ENCODE measurements at places on chromosomes 12 and 14. TPM values are rescaled to one million over a fixed set of nuclear protein-coding genes. Genes with fewer than 3 reads are reported as not detected.

Gene TTC9
- total RNA-seq, result 11.8 TPM

Gene KLRK1
- total RNA-seq, result 135 TPM

Gene OS9
- 123 TPM for total RNA-seq

Gene TRIAP1
- 26.8 TPM for total RNA-seq

Gene TAS2R50
- 0.89 TPM for total RNA-seq

Gene CLEC7A
- not detected for total RNA-seq

Gene KCNH3
- total RNA-seq, result 1.1 TPM

Gene KRT86
- total RNA-seq, result 0.18 TPM

GRCh38 chr12:48878548-48878947 is 12.9 kb upstream of the RND1 start:
- no peak for DNase-seq
- H3K4me3 ChIP-seq, result no peak overlapping the region
- H3K4me1 ChIP-seq, result peaks cover 5% of the 10 kb centered on the region
- H3K27me3 ChIP-seq, result peaks cover 33% of the 10 kb centered on the region
- no peaks in the 10 kb centered on the region for H3K36me3 ChIP-seq

DNA sequence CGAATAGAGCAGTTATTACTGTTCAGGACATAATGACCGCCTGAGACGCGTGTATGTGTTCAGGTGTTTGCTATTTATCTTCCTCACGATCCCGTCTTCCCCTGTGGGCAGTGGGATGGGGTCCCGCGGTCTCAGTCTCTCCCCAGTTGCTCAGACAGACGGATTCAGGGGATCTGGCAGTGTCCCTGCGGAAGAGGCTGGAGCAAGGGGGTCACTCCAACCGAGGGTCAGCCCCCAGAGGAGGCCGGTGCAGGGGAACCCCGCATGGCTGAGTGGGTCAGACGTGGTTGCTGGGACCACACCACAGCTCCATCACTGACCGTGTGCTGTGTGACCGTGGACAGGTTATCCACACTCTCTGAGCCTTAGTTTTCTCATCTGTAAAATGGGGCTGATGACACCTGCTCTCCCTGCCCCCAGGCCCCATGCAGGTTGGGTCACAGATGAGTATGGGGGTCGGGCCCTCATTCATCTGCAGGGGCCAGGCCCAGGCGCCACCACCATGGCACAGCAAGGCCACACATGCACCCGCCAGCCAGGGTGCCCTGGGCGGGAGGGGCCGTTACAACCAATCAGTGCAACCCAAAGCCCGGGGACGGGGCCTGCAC is 5.2 kb downstream of the MMP17 start:
- H3K27me3 ChIP-seq, result peaks cover 33% of the 10 kb centered on the region
- no peak for DNase-seq
- no peak overlapping the region for H3K4me3 ChIP-seq
- H3K27ac ChIP-seq, result no peak overlapping the region

DNA sequence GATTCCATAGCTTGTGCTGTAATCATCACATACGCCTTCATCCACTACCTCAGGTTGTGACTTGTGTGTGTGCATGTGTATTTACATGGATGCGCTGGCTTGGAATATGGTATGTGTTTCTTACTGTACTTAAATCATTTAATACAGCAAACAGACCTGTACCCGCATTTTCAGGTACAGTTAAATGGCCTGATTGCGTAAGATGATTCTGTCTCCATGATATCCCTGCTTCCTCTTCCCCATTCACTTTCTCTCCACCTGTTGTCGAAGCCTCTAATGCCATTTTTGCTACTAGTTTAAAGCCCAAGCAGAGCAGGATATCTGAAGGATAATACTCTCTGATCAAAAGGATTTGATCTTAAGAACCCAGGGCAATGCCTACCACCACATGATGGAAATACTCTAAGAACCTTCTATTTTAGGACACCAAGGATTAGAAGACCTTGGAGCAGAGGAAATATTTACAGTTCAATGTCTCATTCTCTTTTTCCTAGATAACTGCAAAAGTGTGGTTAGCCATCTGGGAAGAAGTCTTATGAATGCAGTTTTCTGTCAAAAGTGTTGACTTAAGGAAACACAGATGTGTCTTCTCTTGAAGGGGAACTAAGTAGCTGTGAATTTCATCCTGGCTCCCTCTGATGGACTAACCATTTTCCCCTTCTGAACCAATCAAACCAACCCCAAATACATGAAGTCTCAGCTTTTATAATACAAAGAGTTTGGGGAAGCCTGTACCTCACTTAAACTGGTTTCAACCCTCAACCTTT is 78.7 kb downstream of the HELB start:
- H3K36me3 ChIP-seq, result no peaks in the 10 kb centered on the region
- H3K27me3 ChIP-seq, result no peaks in the 10 kb centered on the region
- H3K4me3 ChIP-seq, result no peak overlapping the region
- no peaks in the 10 kb centered on the region for H3K4me1 ChIP-seq
- DNase-seq, result no peak
- H3K27ac ChIP-seq, result no peak overlapping the region

DNA sequence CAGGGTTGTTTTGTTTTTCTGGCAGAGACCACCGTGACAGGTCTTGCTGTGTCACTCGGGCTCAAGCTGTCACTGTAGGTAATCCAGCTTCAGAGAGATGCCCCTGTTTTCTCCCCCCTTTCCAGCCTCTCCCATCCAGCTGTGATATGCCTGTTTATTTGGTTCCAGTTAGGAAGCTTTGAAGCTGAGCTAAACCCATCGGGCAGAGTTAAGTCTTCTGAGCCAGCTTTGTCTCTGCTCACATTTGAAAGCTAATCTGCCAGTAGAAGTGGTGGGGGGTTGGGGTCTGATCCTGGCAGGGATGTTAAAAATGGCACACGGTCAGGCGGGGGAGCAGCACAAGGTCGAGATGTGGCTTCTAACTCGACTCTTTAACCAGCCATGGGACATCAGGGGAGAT is 130.0 kb downstream of the TSPAN9 start:
- H3K27me3 ChIP-seq, result peaks cover 24% of the 10 kb centered on the region
- no peak overlapping the region for H3K4me3 ChIP-seq
- H3K27ac ChIP-seq, result no peak overlapping the region
- no peak for DNase-seq

DNA sequence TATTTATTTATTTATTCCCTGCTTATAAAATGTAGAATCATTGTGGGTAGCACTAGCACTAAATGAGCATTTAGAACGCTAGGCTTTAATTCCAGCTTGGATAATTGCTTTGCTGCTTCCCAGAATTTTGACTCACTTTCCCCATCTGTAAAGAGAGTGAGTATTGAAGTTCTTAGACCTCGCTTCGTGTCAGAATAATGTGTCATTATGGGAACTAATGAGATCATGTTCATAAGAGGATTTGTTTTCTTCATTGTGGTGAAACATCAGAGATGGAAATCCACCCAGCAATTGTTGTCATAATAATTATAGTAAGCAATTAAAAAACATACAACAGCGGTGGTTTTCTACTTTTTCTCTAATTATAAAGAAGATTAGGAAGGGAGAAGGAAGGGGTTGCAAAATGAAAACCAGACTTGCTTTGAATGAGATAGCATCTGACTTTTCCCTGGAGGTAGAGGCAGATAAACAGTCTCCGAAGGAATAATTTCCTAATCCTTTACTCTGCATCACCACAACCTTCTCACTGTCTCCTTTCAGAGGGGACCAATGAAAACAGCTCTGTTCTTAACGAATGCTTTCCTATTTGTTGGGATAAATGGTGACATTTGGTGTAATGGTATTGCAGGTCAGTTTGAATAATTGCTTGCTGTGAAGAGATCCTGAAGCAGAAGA is 86.8 kb upstream of the ARHGAP5 start:
- DNase-seq, result no peak
- H3K36me3 ChIP-seq, result no peaks in the 10 kb centered on the region
- no peaks in the 10 kb centered on the region for H3K4me1 ChIP-seq
- H3K4me3 ChIP-seq, result no peak overlapping the region
- H3K27ac ChIP-seq, result no peak overlapping the region

DNA sequence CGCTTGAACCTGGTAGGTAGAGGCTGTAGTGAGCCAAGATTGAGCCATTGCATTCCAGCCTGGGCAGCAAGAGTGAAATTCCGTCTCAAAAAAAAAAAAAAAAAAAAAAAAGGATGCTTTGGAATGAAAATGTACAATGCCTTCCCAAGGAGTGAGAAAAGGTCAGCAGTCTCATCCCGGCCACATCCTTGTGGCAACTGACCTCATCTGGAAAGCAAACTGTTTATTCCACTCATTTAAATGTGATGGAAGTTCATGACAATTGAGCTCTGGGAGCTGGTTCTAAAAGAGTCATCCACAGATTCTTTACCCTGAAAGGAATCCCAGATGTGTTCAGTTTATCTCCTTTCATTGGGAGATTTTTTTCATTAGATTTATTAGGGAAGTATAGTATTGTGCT is 19.4 kb upstream of the LIMA1 start:
- no peaks in the 10 kb centered on the region for H3K27me3 ChIP-seq
- peaks cover 1% of the 10 kb centered on the region for H3K36me3 ChIP-seq
- no peak for DNase-seq
- no peak overlapping the region for H3K4me3 ChIP-seq

DNA sequence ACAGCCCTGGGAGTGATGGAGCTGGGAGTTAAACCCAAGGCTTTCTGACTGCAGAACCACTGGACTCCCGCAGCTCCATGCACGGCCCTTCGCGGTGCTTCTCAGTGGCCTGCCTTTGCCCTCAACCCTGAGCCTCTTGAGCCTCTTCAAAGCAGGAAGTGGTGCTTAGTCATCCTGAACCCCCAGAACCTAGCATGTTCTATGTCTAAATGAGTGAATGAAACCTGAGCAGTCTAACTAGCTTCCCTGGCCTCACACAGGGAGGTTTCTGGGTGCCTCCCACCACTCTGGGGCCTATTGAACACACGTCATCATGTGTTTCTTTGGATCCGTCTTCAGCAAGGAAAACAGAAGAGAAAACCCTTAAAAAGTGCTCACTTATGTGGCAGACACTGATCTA is 117.9 kb upstream of the SFSWAP start:
- H3K36me3 ChIP-seq, result no peaks in the 10 kb centered on the region
- H3K4me1 ChIP-seq, result peaks cover 21% of the 10 kb centered on the region
- no peaks in the 10 kb centered on the region for H3K27me3 ChIP-seq
- H3K27ac ChIP-seq, result peak overlapping the region; percentile 80
- no peak overlapping the region for H3K4me3 ChIP-seq
- DNase-seq, result peak; percentile 83

DNA sequence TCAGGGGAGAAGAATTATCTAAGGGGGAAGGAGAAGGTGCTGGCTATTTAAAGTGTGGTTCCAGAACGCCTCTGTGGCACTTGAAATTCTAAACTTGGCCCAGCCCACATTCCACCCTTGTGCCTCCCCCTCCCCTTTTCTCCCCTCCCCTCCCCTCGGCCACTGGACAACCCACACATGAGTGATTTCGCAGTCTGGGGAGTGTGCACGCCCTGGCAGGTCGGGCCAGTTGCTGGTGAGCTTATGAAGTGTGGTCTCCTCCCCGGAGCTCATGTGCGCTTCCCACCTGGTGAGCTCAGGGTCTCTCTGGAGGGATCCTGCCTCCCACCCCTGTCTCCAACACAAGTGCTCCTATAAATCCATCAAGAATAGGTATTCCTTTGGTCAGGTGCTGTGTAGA is at the start of gene SLC6A13:
Gene SLC6A13, minus strand, starts transcription at position 20 of the 400 bp plus-strand sequence. CDS start 2,784 bp downstream, outside the sequence.
- H3K36me3 ChIP-seq, result peaks cover 3% of the 10 kb centered on the region
- H3K4me1 ChIP-seq, result peaks cover 8% of the 10 kb centered on the region
- no peak for DNase-seq

GRCh38 chr12:124453419-124454351 is 113.7 kb downstream of the NCOR2 start:
- peaks cover 4% of the 10 kb centered on the region for H3K27me3 ChIP-seq
- peaks cover 4% of the 10 kb centered on the region for H3K36me3 ChIP-seq
- peak overlapping the region; percentile 84 for H3K27ac ChIP-seq
- peak overlapping the region; percentile 35 for H3K4me3 ChIP-seq
- peaks cover 73% of the 10 kb centered on the region for H3K4me1 ChIP-seq

DNA sequence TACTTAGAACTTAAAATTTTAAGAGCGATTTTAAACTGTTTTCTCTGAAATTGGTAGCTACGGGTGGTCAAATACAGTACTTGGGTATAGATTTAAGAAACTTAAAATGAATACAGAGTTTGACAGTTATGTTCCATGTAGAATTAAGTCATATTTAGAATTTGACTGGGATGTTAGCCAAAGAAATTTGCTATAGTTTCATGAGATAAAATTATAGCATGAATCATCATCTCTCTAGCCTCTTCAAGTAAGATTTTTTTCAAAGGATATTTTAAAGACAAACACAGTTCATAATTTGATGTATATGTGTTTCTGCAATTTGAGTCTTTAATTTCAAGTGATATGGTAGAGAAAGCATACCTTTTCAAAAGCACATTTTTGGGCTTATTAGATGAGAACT is 41.0 kb downstream of the ZCRB1 start:
- no peak overlapping the region for H3K27ac ChIP-seq
- DNase-seq, result no peak
- no peaks in the 10 kb centered on the region for H3K36me3 ChIP-seq
- peaks cover 5% of the 10 kb centered on the region for H3K4me1 ChIP-seq
- peaks cover 10% of the 10 kb centered on the region for H3K27me3 ChIP-seq

DNA sequence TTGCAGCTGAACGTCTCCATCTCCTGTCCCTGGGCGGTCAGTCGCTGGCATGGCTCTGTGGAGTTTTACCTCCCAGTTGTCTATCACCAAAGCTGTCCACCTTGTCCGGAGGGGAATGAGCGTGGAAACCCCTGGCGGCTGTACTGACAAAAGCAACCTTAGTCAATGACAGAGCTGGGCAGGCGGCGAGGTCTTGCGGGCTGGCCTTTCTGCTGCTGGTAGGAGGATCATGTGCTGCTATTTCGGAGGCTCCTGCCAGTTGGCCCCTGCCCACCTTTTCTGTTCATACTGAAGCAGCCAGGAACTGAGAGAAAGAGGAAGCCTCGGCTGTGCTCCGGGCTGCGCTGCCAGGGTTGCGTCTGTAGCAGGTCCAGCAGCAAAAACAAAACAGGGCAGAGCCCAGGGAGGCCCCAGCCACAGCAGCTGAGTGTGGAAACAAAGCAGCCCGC is 57.7 kb downstream of the HMGA2 start:
- no peak overlapping the region for H3K4me3 ChIP-seq
- no peak for DNase-seq
- no peaks in the 10 kb centered on the region for H3K4me1 ChIP-seq
- H3K27me3 ChIP-seq, result peaks cover 39% of the 10 kb centered on the region

- peaks cover 14% of the 10 kb centered on the region for H3K27me3 ChIP-seq
- no peak overlapping the region for H3K27ac ChIP-seq
- no peaks in the 10 kb centered on the region for H3K4me1 ChIP-seq
- no peak for DNase-seq
These were observed 59.7 kb upstream of the C14orf132 start for GRCh38 chr14:95979339-95980042.

- H3K27ac ChIP-seq, result no peak overlapping the region
- peaks cover 60% of the 10 kb centered on the region for H3K36me3 ChIP-seq
- no peak overlapping the region for H3K4me3 ChIP-seq
- H3K27me3 ChIP-seq, result no peaks in the 10 kb centered on the region
- no peak for DNase-seq
These were observed 281.0 kb upstream of the RGS6 start for GRCh38 chr14:71651228-71651627.

GRCh38 chr14:23302290-23303225 is at the start of gene PPP1R3E:
TSS of gene PPP1R3E (minus strand) at chr14:23302859. CDS start at chr14:23302576, 283 bp downstream.
- peaks cover 26% of the 10 kb centered on the region for H3K4me1 ChIP-seq
- peak; percentile 90 for DNase-seq
- peaks cover 18% of the 10 kb centered on the region for H3K27me3 ChIP-seq
- H3K36me3 ChIP-seq, result peaks cover 16% of the 10 kb centered on the region
- peak within 1 kb of the TSS; percentile 96 for H3K4me3 ChIP-seq
- peak within 1 kb of the TSS; percentile 97 for H3K27ac ChIP-seq
